Right cardiac atrium (tissue), 5 donors: ENCODE measurements at places on chromosomes 12 and 14. TPM values are rescaled to one million over a fixed set of nuclear protein-coding genes. Genes with fewer than 3 reads are reported as not detected.

CCDC175 gene
- total RNA-seq: not detected

SMIM41 gene
- total RNA-seq: 0.95 TPM

NELL2 gene
- 0.43 TPM for total RNA-seq

PSMD9 gene
- 35.5 TPM for total RNA-seq

LBHD2 gene
- not detected for total RNA-seq

PTPRQ gene
- 10.6 TPM for total RNA-seq

DIO2 gene
- total RNA-seq: 1.1 TPM

DNA sequence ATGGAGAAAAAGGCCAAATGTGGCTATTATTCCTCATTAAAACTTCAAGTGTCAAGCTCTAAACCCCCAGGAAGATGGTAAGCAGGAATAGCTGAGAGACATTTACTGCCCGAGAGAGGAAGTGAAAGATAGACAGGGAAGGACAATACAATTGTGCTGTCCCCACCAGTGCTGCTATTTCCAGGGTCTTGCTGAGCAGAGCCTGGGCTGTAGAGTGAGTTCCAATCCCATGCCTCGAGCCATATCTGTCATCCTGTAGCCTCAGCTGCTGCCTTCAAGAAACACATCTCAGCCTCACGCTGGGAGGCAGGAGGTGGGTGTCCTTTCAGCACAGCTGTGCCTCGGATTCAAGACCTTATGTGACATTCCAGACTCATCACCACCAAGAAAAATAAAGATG lies 114.0 kb downstream of the RPAP3 start:
- no peak for DNase-seq

GRCh38 chr12:111556676-111557075 lies 42.4 kb downstream of the ATXN2 start:
- no peak for DNase-seq

DNA sequence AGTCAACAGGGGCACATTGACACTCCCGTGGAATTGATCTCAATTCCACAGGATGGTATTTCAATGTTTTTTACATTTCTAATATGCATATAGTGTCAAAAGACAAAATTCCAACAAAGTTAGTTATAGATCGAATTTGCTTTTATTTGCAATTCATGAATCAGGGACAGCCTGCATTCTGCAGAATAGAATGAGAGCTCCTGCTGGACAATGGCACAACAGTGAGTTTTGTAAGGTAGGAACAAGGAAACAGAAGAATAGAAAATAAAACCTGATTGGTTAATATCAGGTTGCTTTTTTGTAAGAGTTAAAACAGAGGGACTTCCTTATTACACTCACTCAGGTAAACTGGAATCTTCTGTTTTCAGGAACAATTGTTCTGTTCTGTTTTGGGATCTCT lies 32.8 kb upstream of the NEDD1 start:
- no peak for DNase-seq

DNA sequence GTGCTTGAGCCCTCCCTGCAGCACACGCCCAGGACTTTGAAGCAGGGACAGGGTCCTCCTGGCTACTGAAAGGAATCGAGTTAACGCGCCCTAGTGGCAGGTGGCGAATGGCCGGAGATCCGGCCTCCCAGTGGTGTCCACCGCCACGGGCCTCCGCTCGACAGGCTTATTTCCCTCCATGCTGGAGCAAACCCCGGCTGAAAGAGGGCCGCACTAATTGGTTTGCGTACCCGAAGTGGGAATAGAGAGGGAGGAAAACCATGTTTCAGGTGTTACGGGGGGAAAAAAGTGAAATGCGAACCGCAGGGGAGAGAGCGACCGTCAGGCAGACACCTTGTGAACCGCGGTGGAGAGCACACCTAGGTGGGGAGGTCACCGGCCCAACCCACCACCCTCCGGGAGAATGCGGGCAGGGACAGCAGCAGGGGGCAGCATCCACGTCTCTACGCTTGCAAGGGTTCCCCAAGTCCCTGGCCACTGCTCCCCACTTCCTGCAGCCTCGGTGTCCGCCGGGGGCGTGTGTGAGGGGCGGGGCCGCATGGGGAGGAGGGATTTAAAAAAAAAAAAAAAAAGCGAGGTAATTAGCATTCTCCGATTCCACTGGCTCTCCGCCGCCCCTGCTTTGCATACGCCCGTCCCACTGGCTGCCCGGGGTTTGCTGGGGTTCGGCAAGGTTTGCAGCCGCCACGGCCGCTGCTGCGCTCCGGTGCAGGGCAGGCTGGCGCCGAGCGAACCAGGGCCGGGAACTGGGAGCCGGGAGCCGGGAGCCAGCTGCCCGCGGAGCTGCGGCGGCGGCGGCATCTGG lies 224.6 kb upstream of the CRY1 start:
- DNase-seq: peak; percentile 90

DNA sequence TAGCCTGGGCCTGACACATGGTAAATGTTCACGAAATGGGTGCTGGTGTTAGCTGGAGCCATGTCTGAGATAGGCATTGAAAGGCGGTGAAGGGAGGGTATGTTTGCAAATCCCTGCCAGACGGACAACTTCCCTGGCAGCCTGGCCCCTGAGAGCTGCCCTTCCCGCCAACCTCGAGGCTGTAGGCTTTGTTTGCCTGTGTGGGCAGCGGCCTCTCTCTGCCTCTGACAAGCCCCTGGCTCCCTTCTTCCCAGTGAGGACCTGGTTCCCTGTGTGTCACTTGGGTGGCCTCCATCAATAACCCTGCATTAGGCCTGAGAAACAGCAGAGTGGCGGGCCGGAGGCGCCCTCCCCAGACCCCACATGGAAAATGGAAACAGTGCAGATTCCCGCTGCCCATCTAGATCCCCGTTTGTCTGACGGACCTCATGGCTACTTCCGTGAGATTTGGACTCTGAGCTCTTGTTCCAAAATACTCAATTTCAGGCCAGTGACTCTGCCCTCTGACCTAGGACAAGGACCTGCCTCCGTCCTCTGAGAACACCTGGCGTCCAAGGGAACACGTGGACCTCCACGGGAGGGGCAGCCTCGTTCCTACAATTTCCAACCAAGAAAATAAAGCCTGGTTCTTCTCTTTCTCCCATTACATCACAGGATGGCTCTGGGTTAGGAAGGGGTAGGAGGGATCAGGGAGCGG lies 325.5 kb downstream of the DPF3 start:
- no peak for DNase-seq

DNA sequence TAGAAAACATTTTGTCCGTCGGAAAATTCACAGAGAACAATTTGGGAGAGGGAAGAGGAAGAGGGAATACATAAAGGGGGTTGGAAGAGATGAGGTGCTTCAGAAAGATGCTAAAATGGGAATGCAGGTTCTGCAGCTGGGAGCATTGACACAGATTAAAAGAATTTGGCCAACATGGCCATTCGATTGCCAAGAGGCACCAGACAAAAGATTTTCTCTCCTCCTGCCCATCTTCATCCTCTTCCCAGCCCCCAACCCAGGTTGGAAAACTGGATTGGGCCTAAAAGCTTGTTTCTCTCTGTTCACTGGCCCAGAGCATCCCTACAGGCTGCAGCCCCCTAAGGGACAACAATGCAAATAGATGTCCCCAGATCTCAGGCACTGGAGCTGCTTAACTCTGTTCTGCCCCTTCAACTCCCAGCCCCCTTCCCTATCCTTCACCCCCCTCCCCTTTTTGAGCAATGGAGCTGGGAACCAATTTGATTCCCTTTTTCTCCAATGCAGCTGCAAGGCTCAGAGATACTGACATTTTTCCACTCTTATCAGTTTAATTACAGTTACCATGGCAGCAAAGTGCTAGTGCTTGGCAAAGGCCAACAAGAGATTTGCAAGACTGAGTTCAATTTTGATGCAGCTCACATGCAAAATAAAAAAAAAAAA lies 1.9 kb downstream of the LMO3 start:
- DNase-seq: no peak

DNA sequence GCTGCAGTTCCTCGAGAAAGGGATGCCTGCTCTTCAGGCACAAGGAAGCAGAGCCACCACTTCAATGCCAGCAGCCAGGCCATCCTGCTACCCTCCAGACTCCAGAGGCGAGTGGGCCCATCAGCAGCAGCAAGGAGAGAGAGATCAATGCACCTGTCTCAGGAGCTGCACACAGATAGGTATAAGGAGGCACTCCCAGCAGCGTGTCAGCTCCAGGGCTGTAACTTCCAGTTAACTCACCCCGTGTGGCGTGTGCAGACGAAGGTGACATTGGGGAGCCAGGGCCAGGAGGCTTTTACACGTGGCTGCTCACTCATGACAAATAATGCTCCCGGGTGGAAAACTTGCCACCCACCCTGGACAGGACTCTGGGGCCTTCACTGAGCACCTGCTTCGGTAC lies 24.2 kb downstream of the GALNT16 start:
- no peak for DNase-seq

DNA sequence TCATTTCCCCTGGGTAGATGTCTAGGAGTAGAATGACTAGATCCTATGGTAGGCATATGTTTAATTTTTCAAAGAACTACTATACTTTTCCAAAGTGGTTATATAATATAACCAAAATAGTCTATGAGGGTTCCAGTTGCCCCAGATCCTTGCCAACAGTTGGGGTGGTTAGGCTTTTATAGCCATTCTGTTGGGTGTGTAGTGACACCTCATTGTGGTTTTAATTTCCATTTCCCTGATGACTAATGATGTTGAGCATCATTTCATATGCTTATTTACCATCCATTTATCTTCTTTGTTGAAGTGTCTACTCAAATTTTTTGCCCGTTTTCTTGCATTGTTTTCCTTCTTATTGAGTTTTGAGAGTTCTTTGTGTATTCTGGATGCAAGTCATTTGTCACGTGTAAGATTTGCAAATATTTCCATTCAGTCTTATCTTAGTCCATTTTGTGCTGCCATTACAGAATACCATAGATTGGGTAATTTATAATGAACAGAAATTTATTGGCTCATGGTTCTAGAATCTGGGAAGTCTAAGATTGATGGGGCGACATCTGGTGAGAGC lies 4.7 kb downstream of the SYNE2 start:
- no peak for DNase-seq

- DNase-seq: no peak
Observed at GRCh38 chr14:89849931-89850330, 104.6 kb downstream of the EFCAB11 start.

DNA sequence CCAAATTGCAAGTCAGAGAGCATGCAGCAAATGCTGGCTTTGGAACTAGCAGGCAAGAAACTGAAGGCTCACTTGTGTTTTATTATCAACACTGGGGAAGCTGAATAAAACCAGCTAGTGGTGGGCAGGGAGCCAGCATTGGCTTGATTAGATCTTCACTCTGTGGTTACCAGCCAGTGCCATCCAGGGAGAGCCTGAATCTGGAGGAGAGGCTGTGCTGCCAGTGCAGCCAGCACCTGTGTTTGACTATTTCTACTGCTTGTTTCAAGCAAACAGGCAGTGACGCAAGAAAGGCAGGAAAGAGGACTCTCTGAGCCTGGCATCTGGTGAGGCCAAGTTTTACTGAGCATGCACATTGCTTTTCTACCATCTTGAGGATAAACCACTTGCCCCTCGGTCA lies 247.0 kb downstream of the PHLDA1 start:
- peak; percentile 15 for DNase-seq
